ENCODE measurements at places on chromosomes 7 and 10.

DNA sequence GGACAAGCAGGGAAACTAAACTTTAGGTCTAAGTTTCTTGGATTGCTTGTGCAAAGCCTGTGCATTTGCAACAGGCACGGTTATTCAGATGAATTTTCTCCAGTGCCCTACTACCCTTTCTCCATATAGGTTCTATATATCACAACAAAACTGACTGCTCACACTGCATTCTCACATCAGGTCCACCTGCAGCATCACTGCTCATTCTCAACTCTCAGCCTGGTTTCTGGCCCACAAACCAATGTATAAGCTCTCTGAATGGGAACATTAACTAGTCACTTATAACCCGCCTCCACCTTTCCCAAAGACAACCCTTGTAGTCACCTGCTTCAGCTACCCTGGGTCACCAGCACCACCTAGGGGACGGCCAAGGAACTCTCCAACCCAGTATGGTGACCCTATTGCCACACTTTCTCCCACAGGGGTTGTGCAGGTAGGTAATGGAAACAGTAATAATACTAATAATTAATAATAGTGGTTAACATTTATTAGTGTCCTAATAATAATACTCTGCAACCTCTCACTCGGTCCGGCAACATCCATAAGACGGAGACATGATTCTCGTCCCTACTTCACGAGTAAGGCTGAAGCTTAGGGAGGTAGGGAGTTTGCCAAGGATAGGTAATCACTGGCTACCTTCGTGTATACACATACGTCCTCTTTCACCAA is 97.3 kb downstream of the CLEC2L start:
- peak; percentile 85 for DNase-seq

- no peak for DNase-seq
Observed at GRCh38 chr10:133365461-133366129, 7.6 kb downstream of the ECHS1 start.

- DNase-seq, result no peak
Observed at GRCh38 chr10:74743401-74743800, 83.0 kb upstream of the KAT6B start.

GRCh38 chr10:48227213-48227612 is 47.3 kb downstream of the FRMPD2 start:
- no peak for DNase-seq

DNA sequence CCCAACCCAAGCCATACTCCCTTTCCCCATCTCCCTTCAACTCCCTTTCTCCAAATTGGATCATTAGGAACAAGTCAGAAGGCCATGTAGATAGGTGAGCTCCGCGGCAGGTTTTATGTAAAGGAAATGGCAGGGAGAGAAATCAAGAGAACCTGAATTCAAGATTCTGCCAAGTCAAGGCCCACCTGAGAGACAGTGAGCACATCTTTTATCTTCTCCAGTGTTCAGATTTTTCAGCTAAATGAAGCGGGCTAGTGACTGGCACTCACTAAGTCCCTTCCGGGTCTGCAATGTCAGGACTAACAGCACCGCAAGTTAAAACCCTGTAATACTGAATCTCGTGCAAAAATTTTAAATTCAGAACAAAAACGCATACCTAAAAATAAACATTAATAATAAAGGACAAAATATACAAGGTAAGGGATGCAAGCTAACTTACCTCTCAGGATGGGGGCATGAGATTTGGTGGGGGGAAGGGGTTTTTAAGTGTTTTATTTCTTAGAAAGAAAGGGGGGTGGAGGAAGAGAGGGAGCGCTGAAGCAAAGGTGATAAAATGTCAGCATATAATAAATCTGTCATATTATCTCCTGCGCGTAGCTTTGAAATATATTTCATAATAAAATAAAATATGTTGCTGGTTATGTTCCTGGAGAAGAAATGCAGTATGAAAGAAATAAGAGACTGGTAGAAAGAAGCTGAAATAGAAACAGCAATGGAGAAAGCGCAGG is 17.6 kb downstream of the TCAF1 start:
- no peak for DNase-seq

GRCh38 chr10:118832241-118832651 is 77.5 kb upstream of the CACUL1 start:
- no peak for DNase-seq

DNA sequence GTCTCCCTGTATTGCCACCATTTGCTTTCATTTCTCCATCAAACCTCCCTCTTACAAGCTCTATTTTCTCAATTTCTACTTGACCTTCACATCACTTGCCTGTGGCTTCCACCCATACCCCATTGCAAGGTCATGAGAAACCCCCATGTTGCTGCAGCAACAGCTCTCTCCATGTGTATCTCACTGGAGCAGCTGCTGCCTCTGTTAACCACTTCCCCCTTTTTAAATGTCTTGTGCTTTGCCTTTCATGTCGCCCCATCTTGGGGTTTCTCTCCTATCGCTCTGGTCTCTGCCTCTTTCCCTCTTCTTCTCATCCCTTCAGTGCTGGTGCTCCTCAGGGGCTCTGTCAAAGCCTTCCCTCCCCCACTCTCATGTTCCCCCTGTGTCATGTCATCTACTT is 148.8 kb downstream of the CHN2 start:
- no peak for DNase-seq

GRCh38 chr10:131722525-131723264 is 178.1 kb upstream of the PPP2R2D start:
- no peak for DNase-seq

DNA sequence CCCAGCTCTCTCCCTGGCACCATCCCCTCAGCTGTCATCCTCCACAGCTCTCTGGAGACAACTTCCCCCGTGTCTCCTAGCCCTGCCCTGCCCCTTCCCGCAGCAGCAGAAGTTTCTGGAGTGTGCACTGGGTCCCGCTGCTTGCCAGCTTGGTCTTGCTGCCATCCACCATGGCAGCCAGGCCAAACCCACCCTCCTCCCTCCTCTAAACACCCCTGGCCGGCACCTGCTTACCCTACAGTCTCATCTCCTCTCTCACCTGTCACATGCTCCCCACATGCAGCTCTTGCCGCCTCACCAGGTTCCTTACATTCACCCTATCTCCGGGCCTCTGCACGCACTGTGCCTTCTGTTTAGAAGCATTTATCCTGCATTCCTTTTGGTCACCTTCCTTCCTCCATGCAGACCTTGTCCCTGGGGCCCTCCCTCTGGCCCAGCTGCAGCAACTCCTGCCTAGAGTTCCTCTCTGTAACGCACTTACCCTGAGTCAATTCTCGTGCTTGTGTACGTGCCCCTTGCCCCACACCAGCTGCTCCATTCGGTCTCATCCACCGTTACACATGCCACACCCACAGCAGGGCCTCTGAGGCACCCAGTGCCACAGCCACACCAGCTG is 93.9 kb upstream of the RET start:
- DNase-seq, result no peak

- DNase-seq, result no peak
Observed at GRCh38 chr7:139918480-139918879, 89.4 kb downstream of the TBXAS1 start.

DNA sequence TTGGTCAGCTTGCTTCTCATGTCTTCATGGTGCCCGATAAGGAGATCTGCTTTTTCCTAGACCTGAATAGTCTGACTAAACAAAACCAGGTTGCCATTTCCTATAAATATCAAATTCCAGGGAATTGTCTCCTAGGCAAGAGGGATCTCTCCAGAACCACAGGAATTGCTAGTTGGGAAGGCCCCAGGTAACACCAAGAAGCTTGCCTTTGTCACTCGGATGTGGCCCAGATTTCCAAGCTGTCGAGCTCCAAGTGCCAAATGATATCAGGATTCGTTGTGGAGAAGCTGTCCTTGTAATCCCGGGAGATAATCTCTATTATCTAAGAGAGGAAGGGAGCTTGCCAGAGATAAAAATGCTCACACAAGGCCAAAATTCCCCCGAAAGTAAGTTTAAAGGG is 1288.5 kb upstream of the AUTS2 start:
- DNase-seq, result no peak

- DNase-seq, result no peak
Observed at GRCh38 chr7:38978491-38978890, 782 bp downstream of the POU6F2 start.

- no peak for DNase-seq
Observed at GRCh38 chr7:50664461-50664922, 99.3 kb upstream of the DDC start.

- no peak for DNase-seq
Observed at GRCh38 chr10:34507217-34507616, 307.9 kb downstream of the PARD3 start.

DNA sequence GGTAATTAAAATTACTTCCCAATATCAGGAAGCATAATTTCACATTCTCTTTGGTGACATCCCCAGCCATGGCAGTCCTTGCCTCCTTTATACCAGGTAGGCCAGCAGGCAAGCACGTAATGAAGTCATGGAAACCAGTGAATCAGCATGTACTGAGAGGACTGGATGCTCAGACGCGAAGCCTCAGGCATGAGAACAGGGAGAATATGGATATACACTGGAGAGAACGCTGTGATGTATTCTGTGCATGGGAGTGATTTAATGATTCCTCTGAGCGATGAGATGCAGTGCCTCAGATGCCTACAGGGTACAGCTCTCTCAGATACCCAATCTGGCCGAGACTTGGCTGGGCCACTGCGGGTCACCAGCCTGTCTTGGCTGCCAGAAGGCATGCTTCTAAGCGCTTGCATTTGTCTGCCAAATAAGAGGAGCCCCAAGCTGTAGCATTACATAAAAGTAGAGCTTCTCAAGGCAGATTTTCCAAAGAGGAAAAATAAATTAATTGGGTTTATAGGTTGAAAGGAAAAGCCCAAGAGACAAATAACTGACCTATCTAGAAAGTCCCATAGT is 238.1 kb downstream of the RELN start:
- DNase-seq, result no peak

GRCh38 chr10:80589726-80590373 is 52.1 kb downstream of the SH2D4B start:
- no peak for DNase-seq

GRCh38 chr7:42672339-42672999 is 239.4 kb downstream of the C7orf25 start:
- no peak for DNase-seq

- DNase-seq, result no peak
Observed at GRCh38 chr7:156223935-156224832, 411.9 kb upstream of the SHH start.

DNA sequence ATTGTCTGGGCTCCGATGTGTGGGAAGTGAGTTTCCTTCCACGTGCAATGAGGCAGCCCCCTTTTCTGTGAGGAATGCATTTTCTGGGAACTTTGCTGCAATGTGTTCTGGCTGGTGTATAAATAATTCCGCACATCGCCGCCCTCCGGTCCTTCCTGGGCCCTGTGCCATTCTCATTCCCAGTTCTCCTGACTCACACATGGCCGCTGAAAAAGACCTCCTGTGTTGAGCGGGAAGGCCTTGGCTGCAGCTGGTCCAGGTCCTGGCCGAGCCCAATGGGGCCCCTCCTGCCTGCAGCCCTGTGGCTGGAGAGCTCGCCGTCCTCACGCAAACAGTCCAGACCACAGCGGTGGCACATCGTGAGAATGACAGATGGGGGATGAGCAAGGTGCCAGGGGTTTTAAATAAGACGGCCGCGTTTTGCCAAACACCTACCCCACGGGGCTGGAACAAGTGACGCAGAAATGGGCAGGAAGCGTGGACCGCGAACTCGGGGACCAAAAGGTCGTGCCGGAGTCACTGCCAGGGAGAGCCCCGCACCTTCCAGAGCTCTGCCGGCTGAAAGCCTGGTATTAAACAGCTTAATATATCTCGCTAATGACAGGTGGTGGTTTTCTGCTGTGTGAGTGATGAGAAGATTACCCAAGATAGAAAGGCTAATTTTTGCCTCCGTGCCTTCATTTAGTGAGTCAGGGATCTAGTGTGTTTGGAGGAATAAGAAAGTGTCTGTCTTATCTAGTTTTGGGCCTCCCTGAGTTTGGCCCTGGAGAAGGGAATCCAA is 37.0 kb downstream of the FAM20C start:
- no peak for DNase-seq

DNA sequence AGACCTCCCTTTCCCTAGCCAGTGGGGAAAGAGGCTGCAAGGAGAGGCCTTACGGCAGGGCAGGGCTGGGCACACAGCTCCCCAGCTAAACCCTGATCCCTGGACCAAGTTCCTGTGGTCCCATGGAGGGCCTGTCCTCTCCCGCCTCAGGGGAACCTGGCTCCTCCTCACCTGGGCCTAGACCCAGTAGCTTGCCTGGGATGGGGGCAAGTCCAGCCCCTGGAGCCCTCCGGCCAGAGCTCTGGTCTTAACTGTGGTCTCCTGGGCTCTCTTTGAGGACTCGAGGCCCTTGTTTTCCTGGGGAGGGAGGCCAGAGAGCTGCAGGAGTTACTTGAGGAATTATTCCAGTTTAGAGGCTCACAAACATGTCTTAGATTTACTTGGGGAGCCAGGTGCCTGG is 1.5 kb downstream of the ZP3 start:
- DNase-seq, result no peak

DNA sequence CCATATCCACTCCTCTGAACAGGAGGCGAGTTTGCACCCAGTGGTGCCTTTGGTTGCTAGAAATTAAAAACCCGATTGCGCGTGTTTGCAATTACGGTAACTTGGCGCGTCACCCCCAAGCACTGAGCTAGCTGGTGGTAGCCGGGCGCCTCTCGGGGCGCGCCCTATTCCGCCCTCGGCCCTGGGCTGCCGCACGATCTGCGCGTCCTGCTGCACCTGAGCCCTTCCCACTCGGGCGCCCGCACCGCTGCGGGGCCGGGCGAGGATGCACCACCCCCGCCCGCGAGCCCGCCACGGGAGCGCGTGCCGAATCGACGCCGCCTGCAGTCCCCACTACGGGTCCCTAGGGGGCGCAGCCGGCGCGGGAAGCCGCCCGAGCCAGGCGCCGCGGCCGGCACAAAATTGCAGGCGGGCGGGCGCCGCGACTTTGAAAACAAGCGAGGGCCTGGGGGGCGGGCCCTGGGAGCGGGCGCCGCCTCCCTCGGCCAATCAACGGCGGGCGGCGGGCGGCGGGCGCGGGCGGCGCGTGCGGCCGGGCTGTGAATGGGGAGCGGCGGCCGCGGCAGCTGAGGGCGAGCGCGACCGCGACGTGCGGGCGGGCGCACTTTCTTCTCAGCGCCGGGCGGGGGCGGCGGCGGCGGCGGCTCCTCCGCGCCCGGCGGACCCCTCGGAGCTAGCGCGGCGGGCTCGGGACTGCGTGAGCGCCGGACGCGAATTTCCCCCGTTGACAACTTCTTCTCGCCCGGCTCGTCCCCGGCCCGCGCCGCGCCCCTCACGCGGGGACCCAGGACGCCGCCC is at the start of gene SDK1:
TSS of gene SDK1 (plus strand) at position 602 of the 798 bp plus-strand sequence. CDS start 335 bp downstream, outside the sequence.
- DNase-seq, result peak; percentile 87

DNA sequence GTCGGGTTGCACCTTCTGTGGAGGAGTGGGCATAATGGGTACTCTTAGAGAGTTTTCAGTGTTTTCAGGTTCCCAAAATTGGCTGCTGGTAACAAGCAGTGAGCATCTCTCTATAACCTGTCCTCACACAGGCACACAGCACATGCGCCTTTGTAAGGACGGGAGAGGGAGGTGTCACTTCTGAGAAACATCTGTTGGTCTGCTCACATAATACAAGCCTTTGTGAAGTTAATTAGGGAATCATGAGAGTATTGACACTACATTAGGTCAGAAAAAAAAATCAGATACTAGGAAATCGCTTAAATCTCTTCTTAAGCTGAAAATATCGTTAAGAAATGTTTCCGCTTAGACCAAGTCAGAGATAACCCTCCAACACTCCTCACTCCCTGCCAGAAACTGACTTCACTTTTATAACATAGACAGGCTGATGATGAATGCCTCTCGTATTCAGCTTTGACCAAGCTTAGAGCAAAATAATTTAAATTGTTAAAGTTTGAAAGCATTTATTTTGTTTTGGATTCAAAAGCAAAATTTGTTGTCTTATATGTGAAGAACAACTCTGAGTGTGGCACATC is 769.7 kb downstream of the TNS3 start:
- DNase-seq, result no peak

- DNase-seq, result no peak
Observed at GRCh38 chr7:70668606-70669358, 463.2 kb upstream of the GALNT17 start.

GRCh38 chr10:4749271-4749574 is 76.8 kb upstream of the AKR1E2 start:
- DNase-seq, result no peak
